ENCODE measurements at places on chromosomes 7 and 10. TPM values are rescaled to one million over a fixed set of nuclear protein-coding genes. Genes with fewer than 3 reads are reported as not detected.

The NPSR1 gene
- not detected for total RNA-seq

DNA sequence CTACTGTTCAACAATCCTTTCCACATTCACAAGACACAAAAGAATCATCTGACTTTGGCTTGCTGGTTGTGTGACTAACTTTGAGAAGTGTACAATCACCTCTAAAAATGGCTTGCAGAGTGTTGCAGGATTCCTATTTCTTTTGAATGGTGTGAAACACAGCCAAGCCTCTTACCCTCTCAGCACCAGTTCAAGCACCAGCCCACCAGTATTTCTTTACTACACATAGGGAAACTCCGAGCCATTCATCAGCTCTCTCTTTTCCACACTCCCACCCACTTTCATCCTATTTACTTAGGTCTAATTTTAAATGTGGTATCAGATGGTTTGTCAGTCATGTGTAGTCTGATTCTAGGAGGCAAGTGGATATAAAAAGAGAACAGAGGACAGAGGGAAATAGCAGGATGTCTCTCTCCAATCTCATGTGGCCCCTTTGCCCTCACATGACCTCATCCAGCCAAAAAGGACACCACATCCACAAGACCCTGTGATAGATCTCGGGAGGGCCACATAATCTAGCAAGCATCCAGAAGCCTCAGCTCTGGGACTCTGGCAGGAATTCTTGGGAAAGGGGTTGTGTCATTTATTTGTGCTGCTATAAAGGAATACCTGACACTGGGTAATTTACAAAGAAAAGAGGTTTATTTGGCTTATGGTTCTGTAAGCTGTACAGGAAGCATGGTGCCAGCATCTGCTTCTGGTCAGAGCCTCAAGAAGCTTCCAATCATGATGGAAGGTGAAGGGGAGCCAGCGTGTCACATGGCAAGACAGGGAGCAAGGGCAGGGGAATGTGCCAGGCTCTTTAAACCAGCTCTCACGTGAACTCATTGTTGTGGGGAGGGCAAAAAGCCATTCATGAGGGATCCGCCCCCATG is 66.8 kb upstream of the NEBL start:
- DNase-seq: no peak

GRCh38 chr10:48519481-48520183 is 85.2 kb downstream of the ARHGAP22 start:
- no peak for DNase-seq

GRCh38 chr10:117617659-117618058 is 75.1 kb downstream of the EMX2 start:
- no peak for DNase-seq

DNA sequence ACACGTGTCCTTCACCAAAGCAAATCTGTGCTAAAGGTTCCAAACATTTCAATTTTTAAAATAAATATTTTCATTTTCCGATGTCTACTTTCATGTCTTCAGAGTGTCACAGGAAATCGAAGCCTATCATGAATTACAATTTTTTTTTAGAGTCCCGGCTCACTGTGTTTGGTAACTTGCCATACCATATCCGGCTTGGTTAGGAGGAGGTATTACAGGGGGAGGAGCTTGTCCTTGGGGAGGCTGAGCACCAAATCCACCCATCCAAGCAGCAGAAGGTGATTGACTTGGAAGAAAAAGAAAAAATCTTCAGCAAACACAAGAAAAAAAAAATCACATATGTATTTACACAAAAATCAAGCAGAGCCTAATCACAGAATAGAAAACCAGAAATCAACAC is 21.3 kb downstream of the TIAL1 start:
- DNase-seq: no peak

GRCh38 chr10:92291616-92291865 is 574 bp downstream of the MARCHF5 start:
- DNase-seq: no peak

GRCh38 chr10:42974693-42975002 is 102.2 kb upstream of the RET start:
- DNase-seq: no peak

- no peak for DNase-seq
These were observed 152.6 kb upstream of the NRG3 start for GRCh38 chr10:81722399-81722798.

The LMOD2 gene
- not detected for total RNA-seq

GRCh38 chr7:131688738-131689661 is 132.6 kb upstream of the PODXL start:
- peak; percentile 23 for DNase-seq

DNA sequence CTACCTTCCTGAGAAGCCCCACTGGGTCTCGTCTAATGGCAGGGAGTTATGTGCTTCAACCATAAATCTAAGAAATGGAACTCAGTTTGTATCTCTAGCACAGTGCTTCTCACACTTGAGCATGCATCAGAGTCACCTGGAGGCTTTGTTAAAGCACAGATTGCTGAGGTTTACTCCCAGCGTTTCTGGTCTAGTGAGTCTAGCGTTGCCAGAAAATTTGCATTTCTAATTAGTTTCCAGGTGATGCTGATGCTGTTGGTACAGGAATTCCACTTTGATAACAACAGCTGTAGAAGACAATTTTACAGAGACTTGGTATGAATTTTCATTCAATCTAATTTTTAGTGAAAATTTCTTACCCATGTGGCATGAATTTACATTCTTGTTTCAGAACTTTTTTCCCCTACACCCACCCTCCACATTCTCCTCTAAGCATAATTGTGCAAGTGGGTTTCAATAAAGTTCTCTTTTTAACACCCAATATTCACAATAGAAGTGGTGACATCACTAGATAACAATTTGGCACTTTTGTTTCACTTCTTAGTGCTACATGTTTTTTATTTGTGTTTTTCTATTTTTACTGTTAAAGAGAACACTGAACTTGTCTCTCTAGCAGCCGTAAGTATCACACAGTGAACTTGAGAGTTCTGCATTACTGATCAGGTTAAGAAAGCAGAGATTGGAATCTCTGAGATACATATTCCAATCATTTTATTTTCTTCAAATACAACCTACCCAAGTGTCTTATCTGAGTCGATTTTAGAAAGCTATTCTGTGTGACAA is 48.4 kb upstream of the BET1 start:
- no peak for DNase-seq

DNA sequence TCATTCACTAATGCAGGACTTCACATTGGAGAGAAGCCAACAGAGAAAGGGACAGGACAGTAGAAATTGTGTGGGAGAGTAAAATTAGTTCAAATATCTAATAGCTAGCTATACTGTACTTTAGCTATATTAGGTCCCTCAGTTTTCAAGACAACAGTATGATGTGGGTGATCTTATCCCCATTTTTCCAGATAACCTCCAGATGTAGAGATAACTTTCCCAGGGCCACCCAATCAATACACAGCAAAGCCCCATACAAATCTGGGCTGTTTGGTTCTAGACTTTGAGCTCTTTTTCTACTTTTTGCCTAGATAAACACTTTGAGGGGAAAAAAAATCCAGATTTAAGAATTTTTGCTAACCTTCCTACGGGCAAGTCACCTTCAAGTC is 482 bp upstream of the CLDN12 start:
- no peak for DNase-seq

The C10orf67 gene
- total RNA-seq: not detected

Data from HCT116 (cell line).